ENCODE measurements at places on chromosomes 7 and 10. TPM values are rescaled to one million over a fixed set of nuclear protein-coding genes. Genes with fewer than 3 reads are reported as not detected.

The CCSER2 gene
- total RNA-seq: 86.3 TPM

The ABCB4 gene
- total RNA-seq: 0.45 TPM

The PTPRZ1 gene
- 2.0 TPM for total RNA-seq

The LIPK gene
- not detected for total RNA-seq

The CHN2 gene
- total RNA-seq: 19.7 TPM

The HIBADH gene
- total RNA-seq: 47.2 TPM

The OR2A5 gene
- total RNA-seq: not detected

The STOX1 gene
- total RNA-seq: 11.5 TPM

- H3K27me3 ChIP-seq: no peaks in the 10 kb centered on the region
- H3K4me1 ChIP-seq: no peaks in the 10 kb centered on the region
- no peak for DNase-seq
- H3K27ac ChIP-seq: no peak overlapping the region
- H3K36me3 ChIP-seq: no peaks in the 10 kb centered on the region
Observed at GRCh38 chr10:69965919-69966662, 86.6 kb upstream of the MACROH2A2 start.

- no peaks in the 10 kb centered on the region for H3K36me3 ChIP-seq
- peaks cover 43% of the 10 kb centered on the region for H3K4me1 ChIP-seq
- no peaks in the 10 kb centered on the region for H3K27me3 ChIP-seq
- no peak for DNase-seq
Observed at GRCh38 chr7:74183142-74183541, 9.0 kb downstream of the EIF4H start.

DNA sequence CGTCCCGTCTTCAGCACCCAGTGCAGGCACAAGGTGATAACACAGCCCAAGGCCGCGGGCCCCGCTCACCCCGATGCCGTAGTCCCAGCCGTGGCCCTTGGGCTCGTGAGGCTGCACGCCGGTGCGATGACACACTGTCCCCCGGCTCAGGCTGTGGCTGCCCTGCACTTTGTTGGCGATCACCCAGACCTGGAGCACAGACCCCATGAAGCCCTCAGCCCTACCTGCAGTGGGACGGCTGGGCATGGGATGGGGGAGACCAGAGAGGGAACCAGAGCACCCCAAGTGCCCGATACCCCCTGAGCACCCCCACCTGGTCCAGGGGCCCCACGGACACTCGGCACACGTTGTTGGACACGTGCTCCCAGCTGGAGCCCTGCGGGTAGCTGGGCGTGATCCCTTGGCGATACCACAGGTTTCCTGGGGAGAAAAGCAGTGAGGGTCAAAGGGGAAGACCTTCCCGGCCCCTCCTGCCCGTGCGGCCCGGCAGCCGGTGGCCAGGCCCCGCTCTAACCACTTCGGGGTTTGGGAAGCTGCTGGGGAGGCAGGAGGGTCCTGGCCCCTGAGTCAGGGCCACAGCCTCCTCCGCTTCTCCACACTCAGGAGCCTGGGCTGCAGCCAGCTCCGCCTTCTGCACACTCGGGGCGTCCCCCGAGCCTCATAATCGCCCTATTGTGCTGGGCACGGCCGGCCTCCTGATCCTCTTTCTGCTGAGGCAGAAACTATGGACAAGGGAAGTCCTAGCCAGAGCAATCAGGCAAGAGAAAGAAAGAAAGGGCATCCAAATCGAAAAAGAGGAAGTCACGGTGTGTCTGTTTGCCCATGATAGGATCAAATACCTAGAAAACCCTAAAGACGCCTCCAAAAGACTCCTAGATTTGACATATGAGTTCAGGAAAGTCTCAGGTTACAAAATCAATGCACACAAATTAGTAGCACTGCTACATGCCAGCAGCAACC, 6.7 kb downstream of the BHLHA15 start:
- DNase-seq: no peak
- no peaks in the 10 kb centered on the region for H3K4me1 ChIP-seq
- H3K27ac ChIP-seq: no peak overlapping the region
- H3K4me3 ChIP-seq: no peak overlapping the region
- no peaks in the 10 kb centered on the region for H3K27me3 ChIP-seq

- H3K4me1 ChIP-seq: no peaks in the 10 kb centered on the region
- DNase-seq: no peak
- no peak overlapping the region for H3K27ac ChIP-seq
Observed at GRCh38 chr7:104836976-104837375, 177.0 kb upstream of the KMT2E start.

- no peaks in the 10 kb centered on the region for H3K27me3 ChIP-seq
- peaks cover 9% of the 10 kb centered on the region for H3K4me1 ChIP-seq
Observed at GRCh38 chr7:55521917-55522902, 50.1 kb downstream of the VOPP1 start.

DNA sequence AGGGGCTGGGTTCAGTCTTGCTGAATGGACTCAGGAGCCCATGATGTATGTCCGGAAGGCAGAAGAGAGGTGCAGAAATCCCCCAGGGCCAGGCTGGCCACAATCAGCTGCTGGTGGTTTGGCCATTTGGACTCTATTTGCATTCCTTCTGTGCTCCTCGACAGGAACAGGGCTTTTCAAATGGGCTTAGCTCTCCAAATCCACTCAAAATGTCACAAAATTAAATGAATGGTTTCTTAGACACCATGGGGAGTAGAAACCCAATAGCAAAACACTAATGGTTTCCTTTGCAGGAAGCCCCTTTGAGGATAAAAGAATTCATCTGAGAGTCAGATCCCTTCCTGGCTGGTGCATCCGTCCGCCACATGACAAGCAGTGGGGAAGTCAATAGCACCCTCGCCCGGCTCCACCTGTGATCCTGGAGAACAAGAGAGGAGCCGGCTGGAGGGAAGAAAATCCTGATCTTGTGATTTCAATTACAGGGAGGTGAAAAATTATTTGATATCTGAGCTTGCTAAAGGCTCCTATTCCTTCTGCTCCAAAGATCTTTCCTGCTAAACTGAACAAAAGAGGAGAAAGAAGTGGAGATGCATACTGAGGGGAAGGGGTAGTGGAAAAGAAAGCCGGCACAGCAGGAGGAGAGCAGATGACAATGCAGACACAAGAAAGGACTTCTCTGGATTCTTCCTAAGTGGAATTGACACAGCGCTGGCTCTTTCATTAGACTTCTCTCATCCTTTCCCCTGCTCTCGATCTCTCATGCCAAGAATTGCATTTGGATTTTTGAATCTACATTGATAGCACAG, 190.7 kb downstream of the C7orf25 start:
- H3K4me1 ChIP-seq: no peaks in the 10 kb centered on the region
- H3K27ac ChIP-seq: no peak overlapping the region
- H3K4me3 ChIP-seq: no peak overlapping the region
- no peak for DNase-seq
- no peaks in the 10 kb centered on the region for H3K36me3 ChIP-seq

- no peak overlapping the region for H3K27ac ChIP-seq
- no peaks in the 10 kb centered on the region for H3K36me3 ChIP-seq
- H3K4me1 ChIP-seq: no peaks in the 10 kb centered on the region
- no peaks in the 10 kb centered on the region for H3K27me3 ChIP-seq
- DNase-seq: no peak
Observed at GRCh38 chr7:1925349-1925748, 255.3 kb downstream of the ELFN1 start.

DNA sequence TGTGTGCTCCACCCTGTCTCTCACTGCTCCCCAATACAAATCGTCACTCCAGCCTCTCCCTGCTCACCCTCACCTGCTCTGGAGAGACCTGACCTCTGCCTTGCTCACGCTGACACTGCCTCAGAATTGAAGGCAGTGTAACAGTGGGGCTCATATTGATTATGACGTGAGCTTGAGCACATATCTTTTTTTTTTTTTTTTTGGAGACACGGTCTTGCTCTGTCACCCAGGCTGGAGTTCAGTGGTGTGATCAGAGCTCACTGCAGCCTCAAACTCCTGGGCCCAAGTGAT, 84.7 kb downstream of the TBXAS1 start:
- no peaks in the 10 kb centered on the region for H3K27me3 ChIP-seq
- peaks cover 4% of the 10 kb centered on the region for H3K4me1 ChIP-seq
- H3K27ac ChIP-seq: no peak overlapping the region
- H3K36me3 ChIP-seq: no peaks in the 10 kb centered on the region

- no peaks in the 10 kb centered on the region for H3K36me3 ChIP-seq
- H3K27ac ChIP-seq: no peak within 1 kb of the TSS
- H3K4me3 ChIP-seq: peak within 1 kb of the TSS; percentile 28
- H3K4me1 ChIP-seq: peaks cover 5% of the 10 kb centered on the region
- no peaks in the 10 kb centered on the region for H3K27me3 ChIP-seq
- DNase-seq: peak; percentile 84
Observed at GRCh38 chr10:49761789-49762565, at the start of gene OGDHL. Gene OGDHL (minus strand): TSS chr10:49762323. CDS start chr10:49758592, 3,731 bp downstream.

DNA sequence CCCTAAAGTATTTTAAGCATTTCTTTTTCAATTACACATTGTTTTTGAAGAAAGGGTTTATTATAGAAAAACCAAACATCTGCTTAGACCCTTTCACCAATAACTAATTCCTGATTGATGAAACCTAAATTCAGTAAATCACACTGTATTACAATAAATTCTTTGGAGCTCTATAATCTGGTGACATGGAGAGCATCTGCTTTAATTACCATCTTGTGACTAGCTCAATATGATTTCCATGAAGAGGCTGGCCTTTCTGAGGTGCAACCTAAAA, 9.7 kb downstream of the HYCC1 start:
- H3K36me3 ChIP-seq: no peaks in the 10 kb centered on the region
- no peak for DNase-seq
- H3K4me1 ChIP-seq: no peaks in the 10 kb centered on the region
- no peaks in the 10 kb centered on the region for H3K27me3 ChIP-seq
- H3K4me3 ChIP-seq: no peak overlapping the region

DNA sequence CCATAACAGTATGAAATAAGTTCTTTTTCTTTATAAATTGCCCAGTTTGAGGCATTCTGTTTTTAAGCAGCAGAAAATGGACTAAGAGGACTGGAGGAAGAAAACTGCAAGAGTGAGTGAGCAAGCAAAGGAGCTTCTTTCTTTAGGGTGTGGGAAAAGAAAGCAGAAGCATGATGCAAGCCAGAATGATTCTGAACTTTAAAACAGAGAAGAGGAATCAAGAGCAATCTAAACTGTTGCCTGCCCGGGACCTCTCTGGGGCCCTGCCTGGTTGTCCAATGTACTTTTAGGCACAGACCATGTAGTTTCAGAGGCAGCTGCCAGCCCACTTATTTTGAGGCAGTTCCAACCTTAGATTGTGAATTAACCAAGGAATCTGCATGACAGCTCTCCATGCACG, 186.3 kb downstream of the PLPP4 start:
- H3K4me3 ChIP-seq: no peak overlapping the region
- H3K4me1 ChIP-seq: no peaks in the 10 kb centered on the region
- H3K27me3 ChIP-seq: no peaks in the 10 kb centered on the region
- H3K36me3 ChIP-seq: no peaks in the 10 kb centered on the region
- DNase-seq: no peak
- no peak overlapping the region for H3K27ac ChIP-seq

GRCh38 chr10:97081621-97082235, 104.0 kb downstream of the SLIT1 start:
- no peak overlapping the region for H3K4me3 ChIP-seq
- no peaks in the 10 kb centered on the region for H3K4me1 ChIP-seq
- H3K27me3 ChIP-seq: no peaks in the 10 kb centered on the region
- H3K27ac ChIP-seq: no peak overlapping the region

DNA sequence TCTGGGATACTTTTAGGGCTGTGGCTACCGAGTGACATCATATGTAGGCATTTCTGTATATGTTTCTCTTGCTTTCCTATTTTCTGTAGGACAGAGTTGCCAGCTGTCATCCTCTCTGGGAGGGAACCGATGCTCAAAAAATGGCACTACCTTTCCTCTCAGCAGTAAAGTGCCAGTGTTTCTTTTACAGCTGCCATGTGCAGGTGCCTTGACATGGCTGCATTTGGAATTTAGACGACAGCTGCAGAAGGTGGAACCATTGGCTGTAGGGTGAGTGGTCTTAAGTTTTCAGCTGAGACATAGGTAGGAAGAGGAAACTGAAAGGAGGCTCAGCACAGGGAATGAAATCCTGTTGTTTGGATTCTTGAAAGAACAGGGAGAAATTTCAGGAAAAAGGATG, 20.2 kb upstream of the RPA3 start:
- no peaks in the 10 kb centered on the region for H3K36me3 ChIP-seq
- DNase-seq: no peak
- no peak overlapping the region for H3K4me3 ChIP-seq
- H3K4me1 ChIP-seq: no peaks in the 10 kb centered on the region
- H3K27me3 ChIP-seq: no peaks in the 10 kb centered on the region
- H3K27ac ChIP-seq: no peak overlapping the region

- no peaks in the 10 kb centered on the region for H3K4me1 ChIP-seq
- no peak overlapping the region for H3K4me3 ChIP-seq
- no peak for DNase-seq
- H3K27me3 ChIP-seq: no peaks in the 10 kb centered on the region
- H3K36me3 ChIP-seq: no peaks in the 10 kb centered on the region
Observed at GRCh38 chr10:110618230-110618610, 25.9 kb upstream of the RBM20 start.

- no peaks in the 10 kb centered on the region for H3K4me1 ChIP-seq
- H3K4me3 ChIP-seq: no peak overlapping the region
Observed at GRCh38 chr7:92221766-92222165, 23.9 kb downstream of the KRIT1 start.

DNA sequence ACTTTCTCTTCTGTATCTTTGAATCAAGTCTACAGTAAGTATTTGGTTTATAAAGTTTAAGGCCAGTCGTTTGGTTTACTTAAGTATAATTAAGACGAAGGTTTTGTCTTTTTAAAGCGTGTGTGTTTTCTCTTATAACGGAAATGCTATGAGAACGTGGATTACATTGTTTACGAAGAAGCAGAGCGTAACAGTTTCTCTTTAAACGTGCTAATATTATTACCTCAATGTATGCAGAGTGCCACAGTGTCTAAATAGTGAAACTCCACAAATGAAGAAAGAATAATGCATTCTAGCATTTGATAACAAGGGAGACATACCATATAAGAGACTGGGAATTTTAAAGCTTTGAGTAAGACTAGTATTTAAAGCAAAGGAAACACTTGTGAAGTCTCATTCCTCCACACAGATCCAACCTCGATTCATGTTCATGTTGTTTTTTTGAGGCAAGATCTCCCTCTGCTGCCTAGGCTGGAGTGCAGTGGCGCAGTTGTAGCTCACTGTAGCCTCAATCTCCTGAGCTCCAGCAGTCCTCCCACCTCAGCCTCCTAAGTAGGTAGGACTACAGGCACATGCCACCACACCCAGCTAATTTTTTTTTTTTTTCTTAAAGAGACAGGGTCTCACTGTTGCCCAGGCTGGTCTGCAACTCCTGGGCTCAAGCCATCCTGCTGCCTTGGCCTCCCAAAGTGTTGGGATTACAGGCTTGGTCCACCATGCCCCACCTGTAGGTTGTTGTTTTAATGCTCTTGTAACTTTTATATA, 75.1 kb downstream of the ANKRD61 start:
- peak overlapping the region; percentile 52 for H3K4me3 ChIP-seq
- no peak overlapping the region for H3K27ac ChIP-seq
- DNase-seq: peak; percentile 31
- peaks cover 6% of the 10 kb centered on the region for H3K4me1 ChIP-seq
- H3K36me3 ChIP-seq: no peaks in the 10 kb centered on the region

GRCh38 chr10:70779088-70779487, 6.1 kb downstream of the TBATA start:
- no peaks in the 10 kb centered on the region for H3K36me3 ChIP-seq
- no peak overlapping the region for H3K27ac ChIP-seq
- H3K27me3 ChIP-seq: no peaks in the 10 kb centered on the region
- DNase-seq: no peak

All from ovary (tissue), 10 donors.